Hematopoietic multipotent progenitor cell treated with erythropoietin and hydrocortisone succinate and interleukin-3 and kit ligand, for 8 days (in vitro differentiated cells): ENCODE measurements at places on chromosomes 3 and 15.

DNA sequence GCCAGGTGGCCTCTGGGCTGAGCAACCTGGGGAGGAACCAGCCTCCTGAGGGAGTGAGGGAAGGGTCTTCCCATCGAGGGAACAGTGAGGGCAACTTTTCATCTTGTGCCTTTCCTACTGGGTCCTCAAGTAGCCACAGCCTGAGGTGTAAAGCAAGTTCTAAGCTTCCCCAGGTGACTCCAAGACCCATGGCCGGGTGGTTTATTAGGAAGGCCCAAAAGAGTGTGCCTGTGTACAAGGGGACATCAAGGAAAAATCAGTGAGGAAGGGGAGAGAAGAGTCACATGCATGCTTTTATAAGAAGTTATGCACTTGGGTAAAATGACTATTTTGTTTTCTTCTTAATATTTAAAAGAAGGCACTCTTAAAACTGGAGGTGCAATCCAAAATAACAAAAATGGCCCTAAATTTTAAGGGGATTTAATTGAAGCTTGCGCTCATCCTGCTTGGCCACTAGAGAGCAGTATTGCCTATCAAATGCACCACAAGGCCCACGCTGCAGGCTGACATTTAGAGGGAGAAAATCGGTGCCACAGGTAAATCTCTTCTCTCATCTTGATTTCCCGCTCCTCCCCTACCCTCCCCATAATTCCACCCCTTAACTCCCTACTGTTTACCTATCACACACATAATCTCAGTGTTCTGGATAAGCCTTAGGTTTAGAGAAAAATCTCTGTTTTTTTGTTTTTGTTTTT lies 6.7 kb downstream of the NANOGP8 start:
- peak; percentile 52 for DNase-seq

DNA sequence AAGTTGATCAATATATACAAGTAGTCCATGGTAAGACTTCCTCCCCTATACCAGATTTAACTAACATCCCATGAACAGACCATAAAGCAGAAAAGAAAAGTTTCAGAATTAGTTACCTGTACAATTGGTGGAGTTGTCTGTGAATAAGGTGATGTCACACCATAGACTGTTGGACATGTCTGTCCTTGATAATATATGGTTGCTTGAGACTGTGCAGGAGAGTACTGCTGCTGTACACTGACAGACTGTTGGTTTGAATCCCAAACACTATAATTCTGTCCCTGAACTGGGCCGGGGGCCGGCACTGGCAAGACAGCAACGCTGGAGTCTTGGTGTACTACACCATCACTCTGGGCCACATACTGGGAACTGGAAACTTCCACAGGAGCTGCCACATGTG lies 77.2 kb downstream of the NBEAL2 start:
- no peak for DNase-seq

DNA sequence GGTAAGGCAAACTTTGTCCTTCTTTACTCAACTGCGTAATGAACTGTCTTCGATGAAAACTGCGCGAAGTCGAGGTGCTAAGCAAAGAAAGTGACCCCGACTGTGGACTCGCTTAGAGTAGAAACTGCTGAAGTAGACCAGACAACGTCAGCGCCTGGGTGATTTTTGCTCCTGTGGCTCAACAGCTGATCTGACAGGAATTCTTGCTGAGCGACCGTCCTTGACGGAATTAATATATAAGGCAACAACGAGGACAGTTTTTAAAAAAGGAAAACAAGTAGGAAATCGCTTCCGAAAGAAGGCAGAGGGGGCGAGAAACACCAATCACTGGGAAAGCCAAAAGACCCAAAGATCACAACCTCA lies 541 bp downstream of the RPS27L start:
- DNase-seq = peak; percentile 53

DNA sequence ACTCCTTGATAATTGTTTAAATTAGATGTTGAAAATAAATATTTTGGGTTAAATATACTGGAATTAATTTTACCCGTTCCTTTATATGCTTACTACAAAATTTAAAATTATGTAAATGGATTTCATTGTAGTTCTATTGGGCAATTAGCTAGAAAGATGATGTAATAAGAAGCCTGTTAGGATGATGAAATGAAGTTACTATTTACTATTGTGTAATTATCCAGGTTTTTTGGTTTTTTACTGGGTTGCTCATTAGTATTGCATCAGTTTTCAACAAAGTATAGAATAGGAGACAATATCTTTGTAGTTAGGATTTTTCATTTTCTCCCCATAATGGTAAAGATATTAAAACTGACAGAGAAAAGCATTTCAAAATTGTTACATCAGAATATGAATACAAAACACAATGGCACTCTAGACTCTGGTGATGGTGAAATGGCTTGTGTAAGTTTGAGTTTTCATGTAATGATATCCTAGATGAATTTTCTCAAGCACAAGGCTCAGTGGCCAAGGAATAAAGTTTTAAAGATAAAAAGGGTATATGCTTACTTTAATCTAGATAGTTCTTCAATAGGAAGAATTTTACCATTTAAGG lies 222.0 kb downstream of the P3H2 start:
- DNase-seq = no peak

GRCh38 chr3:157103280-157103679 lies 56.7 kb downstream of the CCNL1 start:
- no peak for DNase-seq

DNA sequence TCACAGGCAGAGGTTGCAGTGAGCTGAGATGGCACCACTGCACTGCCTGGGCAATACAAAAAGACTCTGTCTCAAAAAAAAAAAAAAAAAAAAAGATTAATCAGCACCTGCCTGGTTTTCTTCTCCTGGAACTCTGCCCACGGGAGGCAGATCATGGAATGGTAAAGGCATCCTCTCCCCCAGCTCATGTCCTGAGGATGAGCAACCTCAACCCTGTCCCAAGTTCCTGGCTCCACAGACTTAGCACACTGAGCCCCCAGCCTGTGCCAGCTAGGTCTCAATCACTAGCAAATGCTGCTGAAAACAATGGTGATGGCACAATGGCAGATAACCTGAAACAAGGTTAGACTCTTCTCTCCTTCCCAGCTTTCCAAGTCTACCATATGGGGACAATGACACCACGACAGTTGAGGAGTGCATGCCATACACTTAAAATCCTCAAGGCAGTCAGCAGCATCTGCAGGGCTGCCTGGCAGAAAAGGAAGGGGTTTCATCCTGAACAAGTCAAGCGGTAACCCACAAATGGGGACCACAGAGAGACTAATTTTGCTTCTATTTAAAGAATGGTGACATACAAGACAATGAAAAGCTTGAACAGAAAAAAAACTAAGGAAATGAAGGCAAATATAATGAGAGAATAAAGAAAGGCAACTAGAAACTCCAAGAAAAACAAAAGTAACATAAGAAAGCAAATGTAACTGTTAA lies 4.8 kb downstream of the CLN6 start:
- peak; percentile 10 for DNase-seq

DNA sequence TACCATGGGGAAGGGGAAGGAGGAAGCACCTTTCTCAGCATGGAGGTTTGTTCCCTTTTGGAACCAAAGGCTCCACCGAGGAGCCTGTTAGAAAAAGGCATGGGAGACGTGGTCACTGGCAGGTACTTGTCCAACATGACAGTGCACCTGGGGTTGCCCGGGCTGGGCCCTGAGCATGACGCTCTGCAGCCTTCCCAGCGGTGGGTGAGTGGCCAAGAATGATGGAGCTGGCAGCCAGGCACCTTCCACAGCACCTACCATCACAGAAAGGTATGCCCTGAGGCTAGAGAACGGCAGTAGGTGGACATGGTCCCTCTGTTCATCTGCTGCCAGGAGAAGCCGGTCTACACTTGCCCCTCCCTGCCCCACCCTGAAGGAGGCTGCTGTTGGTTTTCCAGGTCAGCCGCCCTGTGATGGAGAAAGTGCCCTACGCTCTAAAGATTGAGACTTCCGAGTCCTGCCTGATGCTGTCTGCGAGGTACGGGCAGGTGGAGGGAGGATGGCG lies 29.0 kb upstream of the NR2C2 start:
- DNase-seq = no peak

DNA sequence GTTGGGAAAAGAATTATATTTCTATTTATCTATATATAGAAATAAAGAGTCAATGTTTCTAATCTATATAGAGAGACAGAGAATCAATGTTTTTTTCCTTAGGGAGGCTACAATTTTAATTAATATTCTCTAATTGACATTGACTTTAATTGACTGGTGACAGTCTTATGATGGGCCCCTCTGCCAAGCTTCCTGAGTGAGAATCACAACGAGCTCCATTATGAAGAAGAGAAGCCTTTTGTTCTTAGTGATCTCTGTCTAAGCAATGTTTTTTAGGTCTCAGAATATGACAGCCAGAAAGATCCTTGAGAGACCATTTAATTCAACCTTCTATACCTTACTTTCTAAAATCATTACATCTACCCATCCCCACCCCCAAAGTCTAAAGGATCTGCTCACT lies 70.9 kb downstream of the IGSF11 start:
- no peak for DNase-seq

GRCh38 chr3:24128199-24129005 lies 183.3 kb downstream of the NR1D2 start:
- no peak for DNase-seq

DNA sequence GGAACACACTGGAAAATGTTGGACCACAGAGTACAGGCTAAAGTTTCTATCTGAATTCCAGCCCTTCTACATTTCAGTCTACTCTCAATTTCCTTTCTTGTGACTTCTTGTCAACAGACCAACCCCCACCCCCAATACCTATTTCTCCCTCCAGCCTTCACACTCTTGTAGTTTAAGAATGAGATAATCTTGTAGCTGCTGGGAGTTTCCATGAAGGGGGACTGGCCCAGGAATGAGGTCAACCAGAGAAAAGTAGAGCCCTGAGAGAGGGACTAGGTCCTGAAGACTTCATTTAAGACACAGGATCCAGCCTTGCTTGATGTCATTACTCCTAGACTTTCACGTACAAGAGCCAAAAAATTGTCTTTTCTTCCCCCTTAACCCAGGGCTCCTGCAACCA lies 29.5 kb upstream of the FAM107A start:
- no peak for DNase-seq

DNA sequence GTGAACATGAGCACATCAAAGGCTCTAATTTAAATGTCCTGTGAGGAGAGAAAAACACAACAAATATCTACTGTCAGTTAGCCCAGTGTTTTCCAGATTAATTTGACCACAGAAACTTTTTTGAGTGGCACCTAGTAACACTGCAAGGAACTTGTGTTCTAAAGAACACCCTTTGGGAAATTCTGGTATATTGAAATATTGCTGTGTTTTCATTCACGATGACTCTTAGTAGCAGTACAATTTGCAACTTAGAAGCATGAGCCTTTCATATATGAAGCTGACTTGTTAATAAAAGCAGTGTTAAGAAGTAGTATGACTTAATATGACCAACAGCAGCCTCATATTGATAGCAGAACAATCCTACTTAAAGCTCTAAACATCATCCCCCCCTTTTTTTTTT lies 32.0 kb downstream of the B3GALNT1 start:
- no peak for DNase-seq

- no peak for DNase-seq
Observed at GRCh38 chr3:12886106-12886679, 44.8 kb upstream of the RPL32 start.

- no peak for DNase-seq
Observed at GRCh38 chr3:194870394-194871110, 184.9 kb downstream of the FAM43A start.

- no peak for DNase-seq
Observed at GRCh38 chr3:113096188-113096892, 105.6 kb downstream of the GTPBP8 start.

- DNase-seq = no peak
Observed at GRCh38 chr15:41483519-41483918, 10.2 kb upstream of the ITPKA start.
